Hematopoietic multipotent progenitor cell treated with erythropoietin and hydrocortisone succinate and interleukin-3 and kit ligand, for 8 days (in vitro differentiated cells): ENCODE measurements at places on chromosomes 1 and 21.

DNA sequence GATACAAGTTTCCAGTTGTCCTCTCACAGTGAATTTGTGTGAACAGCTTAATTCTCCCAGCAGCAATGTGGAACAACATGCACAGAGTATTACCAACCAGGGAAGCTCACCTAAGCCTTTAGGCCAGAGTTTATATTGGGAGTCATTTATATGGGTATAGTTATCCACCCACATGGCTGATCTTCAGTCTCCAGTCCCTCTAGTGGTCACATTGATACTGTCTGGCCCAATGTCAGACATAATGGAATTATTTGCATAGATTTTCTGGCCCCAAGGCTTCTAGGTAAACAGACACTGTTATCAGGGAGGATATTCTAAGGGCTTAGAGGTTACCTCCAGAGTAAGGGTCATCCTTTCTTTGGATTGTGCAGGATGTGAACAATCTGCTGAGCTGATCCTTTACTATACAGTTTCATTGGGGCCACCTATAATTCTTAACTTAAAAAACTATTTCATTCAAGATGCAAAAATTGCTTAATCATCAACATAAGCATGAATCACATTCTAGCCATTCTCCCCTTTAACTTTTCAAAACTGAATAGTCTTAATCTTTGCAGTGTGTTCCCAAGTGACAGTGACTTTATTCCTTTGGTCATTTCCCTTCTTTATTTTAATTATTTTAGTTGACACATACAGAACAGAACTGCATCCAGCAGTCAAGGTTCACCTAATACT, 210.9 kb downstream of the LTN1 start:
- peak; percentile 57 for DNase-seq

DNA sequence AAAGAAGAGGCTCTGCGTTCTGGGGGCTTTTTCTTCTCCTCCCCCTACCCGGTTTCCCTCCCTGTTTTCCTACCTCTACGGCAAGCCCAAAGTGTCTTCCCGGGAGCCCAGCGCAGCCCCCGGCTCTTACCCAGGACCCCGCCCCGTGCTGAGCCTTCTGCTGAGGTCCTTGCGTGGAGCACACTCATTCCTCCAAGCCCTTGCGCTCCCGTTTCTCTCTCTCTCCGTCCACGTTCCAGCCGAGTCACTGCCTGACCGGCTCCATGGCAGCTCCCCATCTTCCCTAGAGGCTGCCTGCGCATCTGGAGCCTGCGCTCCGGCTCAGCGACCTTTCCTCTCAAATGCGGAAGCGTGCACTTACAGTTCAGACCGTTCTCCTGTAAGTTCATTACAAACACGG, 24.9 kb upstream of the PDXK start:
- no peak for DNase-seq

- no peak for DNase-seq
Observed at GRCh38 chr1:231665101-231665500, 38.5 kb downstream of the DISC1 start.

DNA sequence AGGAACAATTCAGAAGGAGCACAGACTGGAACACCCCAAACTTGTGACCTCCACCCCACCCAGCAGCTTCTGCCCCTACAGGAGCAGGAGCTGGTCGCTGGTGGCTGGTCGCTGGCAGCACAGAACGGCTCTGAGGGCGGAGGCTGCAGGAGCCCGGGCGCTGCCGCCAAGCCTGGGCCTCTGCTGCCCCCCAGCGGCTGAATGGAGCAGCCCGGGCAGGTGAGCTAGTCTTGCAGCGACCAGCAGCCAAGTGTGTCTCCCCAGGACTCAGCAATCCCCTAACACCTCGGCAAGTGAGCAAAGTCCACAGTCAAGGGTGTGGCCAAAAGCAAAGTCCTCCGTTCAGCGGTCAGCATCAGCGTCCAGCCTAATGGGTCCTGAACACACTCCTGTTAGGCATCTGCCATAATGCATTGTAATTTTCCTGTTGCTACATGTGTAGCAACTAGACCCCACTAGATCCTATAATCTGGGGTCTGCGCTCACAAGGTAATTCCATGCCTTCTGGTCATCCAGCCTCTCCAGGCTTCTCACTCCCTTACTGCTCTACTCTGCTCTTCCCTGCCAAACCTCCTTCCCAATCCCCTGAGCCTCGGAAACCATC, 12.1 kb upstream of the GJB5 start:
- peak; percentile 65 for DNase-seq

DNA sequence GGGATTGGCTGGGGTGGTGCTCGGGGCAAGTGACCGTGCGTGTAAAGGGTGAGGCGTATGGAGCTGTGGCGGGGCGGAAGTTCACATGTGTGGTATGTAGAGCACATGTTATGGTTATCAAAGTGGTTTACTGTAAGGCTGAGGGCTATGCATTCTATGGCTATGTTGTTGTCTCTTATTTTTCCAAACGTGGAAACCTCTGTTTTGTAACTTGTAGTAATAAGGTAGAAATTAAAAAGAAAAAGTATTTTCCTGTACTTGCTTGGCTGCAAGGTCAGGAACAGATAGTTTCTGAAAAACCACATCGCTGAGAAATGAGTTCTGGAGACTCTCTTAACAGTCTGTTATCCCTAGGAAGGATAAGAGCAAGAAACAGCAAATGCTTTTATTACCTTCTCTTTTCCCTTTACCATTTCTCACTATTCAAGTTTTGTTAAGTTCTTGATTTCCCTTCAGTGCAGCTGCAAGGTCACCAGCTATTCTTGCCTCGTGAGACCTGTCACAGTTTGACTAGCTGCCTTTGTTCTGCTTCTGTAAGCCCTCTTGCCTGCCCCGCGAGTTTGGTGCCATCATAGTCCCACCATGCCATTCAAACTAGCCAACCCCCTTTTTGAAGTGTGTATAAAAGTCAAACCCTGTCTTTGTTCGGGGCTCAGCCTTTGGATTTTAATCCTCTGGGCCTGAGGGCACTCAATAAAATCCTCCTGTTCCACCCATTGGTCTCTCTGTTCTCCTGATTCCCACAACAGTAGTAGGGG, 9.5 kb downstream of the RNU1-2 start:
- DNase-seq = peak; percentile 93

DNA sequence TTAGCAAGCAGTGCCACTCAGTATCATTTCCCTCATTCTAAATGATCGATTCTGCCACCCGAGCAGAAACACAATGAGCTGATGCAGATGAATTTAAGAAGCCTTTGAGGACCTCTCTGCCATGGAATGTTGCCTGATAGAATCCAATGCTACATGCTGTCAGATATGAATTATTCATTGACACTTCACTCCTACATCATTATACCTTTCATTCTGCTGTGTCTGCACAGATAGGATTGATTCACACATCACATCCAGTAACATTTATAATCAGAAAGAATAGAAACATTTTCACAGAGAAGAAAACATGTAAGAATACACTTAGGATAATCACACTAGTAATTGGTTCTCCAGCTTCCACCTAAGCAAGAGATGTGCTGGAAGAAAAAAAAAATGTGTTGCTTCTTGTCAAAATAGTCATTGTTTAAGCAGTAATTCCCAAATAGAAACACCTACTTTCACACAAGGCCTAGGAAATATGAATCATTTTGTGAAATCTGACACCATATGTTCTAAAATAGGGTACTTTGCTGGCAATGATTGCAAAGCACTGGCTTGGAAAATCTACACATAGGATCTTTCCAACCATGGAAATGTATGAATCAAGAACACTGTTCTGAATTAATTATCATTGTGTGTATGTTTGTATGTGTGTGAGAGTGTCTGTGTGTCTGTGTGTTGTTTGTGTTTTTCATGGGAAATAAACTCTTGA, 110.1 kb downstream of the GRIK1 start:
- no peak for DNase-seq

GRCh38 chr1:97074771-97075170, 353.2 kb downstream of the PTBP2 start:
- no peak for DNase-seq
